ENCODE measurements at places on chromosomes 2 and 18.

DNA sequence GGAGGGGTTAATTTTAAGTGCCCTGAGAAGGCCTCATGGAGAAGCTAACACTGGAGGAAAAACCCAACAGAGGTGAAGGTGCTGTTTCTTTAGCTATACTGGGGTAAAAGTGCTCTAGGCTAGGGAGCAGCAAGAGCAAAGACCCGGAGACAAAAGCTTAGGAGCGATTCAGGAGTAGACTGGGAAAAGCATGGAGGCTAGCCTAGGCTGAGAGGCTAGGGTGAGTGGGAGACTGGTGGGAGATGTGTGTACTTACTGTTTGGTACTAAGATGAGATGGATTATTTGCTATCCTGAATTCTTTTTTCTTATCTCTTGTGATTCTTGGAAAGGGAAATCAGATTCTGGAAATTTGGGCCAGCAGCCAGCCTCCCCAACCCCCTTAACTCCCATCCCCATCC lies 2.0 kb downstream of the GIGYF2 start:
- no peak for DNase-seq

DNA sequence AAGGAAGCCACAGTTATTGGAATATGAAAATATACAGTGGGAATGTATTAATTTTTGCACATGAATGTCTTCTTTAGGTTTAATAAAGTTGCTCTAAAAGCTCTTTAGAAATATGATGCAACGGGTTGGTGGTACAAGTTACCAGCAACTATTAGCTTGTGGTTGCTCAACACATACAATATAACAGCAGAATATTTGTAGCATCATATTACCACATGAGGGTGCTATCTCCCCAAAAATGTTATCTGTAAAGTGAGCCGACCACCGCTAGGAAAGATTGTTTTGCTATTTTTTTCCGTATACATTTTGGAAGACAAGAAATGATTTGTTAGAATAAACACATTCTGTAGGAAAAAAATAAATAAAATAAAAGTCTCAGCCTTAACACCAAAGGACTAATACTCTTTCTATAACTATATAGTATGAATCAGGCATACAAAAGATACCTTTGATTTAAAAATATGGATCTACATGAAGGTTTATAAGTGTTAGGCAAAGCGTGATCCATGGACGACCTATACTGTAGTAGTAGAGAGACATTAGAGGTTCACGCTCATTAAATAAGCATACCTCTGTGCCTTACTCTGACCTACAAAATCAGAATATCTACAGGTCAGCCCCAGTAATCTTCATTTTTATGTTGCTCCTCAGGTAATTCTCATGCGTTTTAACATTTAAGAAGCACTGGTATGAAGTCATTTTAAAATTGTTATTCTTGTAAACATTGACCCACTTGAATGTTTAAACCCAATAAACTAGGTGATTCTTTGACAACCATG lies 1110.6 kb upstream of the ACVR2A start:
- peak; percentile 54 for DNase-seq

DNA sequence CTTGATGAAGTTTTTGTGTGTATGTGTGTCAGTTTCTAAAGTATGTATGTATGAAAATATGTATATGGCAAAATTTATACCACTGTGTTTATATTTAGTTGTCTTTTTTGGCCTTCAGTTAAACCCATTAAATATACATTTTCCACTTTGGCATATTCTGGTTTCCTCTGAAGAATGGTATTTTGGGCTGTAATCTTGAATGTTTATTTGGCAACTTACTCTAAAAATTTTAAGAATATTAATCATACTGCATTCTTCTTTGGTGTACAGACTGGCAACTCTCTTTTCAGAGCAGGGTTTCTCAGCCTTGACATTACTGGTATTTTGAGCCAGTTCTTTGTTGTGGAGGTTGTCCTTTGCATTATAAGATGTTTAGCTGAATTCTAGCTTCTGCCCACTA lies 27.9 kb upstream of the CCBE1 start:
- DNase-seq = no peak

DNA sequence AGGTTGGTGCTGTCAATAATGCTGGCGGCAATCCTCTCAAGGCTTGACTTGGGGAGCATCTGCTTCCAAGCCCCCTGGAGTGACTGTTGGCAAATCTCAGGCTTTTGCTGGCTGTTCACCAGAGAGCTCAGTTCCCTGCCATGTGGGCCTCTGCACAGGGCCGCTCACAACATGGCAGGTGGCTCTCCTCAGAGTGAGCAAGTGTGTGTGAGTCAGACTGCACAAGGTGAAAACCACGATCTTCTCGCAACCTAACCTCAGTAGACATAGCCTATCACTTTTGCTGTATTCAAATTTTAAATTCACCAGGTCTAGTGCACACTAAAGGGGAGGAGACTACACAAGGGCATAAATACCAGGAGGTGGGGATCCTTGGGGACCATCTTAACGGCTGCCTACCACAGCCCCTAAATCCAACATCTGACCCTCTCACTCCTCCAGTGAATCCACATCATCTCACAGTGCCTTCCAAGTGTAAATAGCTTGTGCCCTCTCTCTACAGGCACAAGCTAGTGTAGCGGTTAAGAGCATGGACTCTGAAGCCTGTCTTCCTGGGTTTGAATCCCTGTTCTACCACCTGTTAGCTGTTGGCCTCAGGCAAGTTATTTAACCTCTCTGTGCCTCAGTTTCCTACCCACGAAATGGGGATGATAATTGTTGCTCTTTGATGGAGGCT lies 187.7 kb upstream of the CXCR4 start:
- DNase-seq = no peak

DNA sequence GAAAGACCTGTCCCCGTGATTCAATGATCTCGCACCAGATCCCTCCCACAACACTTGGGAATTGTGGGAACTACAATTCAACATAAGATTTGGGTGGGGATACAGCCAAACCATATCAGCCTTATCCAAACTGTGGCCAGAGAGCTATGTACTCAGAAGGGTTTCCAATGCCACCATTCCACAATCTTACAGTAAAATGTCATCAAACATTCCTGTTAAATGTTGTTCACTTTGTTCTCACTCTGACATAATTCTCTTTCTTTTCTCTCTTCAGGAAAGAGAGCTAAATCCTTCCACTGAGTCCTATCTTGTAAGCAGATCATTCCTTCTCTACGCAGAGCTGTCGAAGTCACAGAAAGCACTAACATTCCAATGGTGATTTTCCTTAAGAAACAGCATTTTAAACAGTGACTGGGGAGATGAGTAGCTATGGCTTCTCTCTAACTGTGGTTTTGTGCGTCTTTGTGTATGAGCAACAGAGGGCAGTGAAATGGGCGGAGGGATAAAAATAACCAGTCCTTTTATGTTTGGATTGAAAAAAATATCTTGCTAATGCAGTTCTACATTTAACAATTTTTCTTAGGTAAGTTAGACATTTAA lies 684.7 kb downstream of the EPHA4 start:
- no peak for DNase-seq

- DNase-seq = peak; percentile 76
Observed at GRCh38 chr2:129812071-129812470, 167.4 kb upstream of the RAB6C start.

- DNase-seq = no peak
Observed at GRCh38 chr2:45276914-45277313, 267.7 kb upstream of the SIX2 start.

GRCh38 chr2:73937103-73937885 lies 10.6 kb downstream of the DGUOK start:
- DNase-seq = no peak

GRCh38 chr2:179248024-179248348 lies 16.6 kb downstream of the SESTD1 start:
- no peak for DNase-seq

DNA sequence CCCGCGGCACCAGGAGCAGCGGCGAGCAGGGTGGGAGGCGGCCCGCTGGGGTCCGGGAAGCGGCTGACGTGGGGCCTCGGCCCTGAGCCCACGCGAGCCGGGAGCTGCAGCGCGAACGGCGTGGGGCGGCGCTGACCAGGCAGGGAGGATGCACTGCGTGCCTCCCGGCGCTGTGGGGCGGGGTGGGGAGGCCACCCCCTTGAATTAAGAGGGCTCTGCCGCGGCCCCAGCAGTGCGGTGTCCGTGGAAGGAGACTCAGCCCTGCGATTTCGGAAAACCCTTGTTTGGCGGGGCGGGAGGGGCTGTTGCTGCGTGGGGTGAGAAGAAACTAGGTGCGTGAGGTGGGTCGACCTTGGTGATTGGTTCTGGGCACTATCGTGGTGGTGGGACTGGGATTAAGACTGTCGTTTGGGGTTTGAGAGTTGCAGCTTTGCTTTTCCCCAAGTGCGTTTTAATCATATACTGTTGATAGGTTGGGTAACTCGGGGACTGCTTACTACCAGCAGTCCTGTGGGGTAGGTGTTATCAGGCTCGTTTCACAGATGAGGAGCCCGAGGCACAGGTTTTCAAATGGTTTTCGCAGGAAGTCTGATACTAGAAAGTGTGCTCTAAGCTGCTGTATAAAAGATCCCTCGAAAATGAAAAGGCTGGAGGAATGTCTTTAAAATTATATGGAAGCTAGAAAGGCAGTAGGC lies 722 bp downstream of the ACSL3 start:
- no peak for DNase-seq

DNA sequence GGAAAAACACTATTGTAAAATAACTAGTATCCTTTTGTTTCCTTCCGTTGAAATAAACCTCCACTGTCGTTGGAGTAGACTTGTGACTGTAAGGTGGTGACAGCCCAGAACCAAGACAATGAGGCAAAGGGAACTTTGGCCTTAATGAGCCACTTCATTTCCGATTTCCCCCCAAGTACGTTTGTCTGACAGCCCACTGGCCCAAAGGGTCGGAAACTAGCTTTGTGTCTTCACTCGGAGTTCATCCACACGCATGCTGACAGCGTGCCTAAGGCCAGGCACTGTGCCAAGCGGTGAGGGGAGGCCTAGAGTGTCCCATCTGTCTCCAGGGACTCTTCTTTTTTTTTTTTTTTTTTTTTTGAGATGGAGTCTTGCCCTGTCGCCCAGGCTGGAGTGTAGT lies 21.0 kb downstream of the HJURP start:
- DNase-seq = no peak

DNA sequence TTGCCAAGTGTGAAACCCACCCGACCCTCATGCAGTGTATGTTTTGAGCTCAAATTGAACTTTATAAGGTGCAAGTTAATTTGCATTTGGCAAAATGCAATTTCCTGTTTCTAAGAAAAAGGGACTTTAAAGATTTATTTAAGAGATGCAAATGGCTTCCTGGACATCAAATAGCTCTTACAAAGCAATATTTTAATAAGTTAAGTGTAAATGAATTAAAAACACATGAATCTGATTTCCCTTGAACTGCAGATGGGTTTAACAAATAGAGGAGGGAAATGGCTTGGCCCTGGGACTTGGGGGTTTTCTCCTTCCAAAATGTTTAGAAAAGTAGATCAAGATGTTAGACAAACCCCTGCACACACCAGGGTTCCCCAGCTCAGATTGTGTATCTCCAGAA lies 116.0 kb downstream of the EN1 start:
- no peak for DNase-seq

All from SIG-M5 (cell line).